Testis (tissue), 5 donors: ENCODE measurements at places on chromosomes 1 and 21. TPM values are rescaled to one million over a fixed set of nuclear protein-coding genes. Genes with fewer than 3 reads are reported as not detected.

The NID1 gene
- 18.8 TPM for total RNA-seq

The DNMT3L gene
- total RNA-seq, result 0.71 TPM

The SLC35D1 gene
- 17.2 TPM for total RNA-seq

GRCh38 chr1:206895325-206895724, 1.9 kb upstream of the IL24 start:
- DNase-seq, result no peak
- H3K4me1 ChIP-seq, result no peaks in the 10 kb centered on the region
- no peak overlapping the region for H3K4me3 ChIP-seq
- H3K27ac ChIP-seq, result no peak overlapping the region
- H3K27me3 ChIP-seq, result no peaks in the 10 kb centered on the region

DNA sequence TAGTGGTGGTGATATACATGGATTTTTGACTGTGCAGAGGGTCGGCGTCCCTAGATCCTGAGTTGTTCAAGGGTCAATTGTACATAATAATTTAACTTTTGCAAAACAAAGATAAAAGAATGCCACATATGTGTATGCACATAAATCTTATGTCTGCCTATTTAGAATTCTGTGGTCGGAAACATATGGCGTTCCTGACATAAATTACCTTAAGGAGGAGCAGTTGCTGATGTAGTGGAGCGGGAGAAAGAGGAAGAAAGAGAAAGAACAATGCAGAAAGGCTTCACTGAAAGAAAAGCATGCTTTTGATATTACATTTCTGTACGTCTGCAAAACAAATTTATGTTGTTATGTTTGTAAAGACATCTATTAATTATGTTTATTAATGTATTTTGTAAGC, 40.0 kb downstream of the S1PR1 start:
- DNase-seq, result no peak
- H3K27ac ChIP-seq, result no peak overlapping the region
- H3K27me3 ChIP-seq, result no peaks in the 10 kb centered on the region

GRCh38 chr1:228882771-228883450, 147.6 kb downstream of the RHOU start:
- no peak overlapping the region for H3K27ac ChIP-seq
- H3K4me3 ChIP-seq, result no peak overlapping the region
- no peaks in the 10 kb centered on the region for H3K36me3 ChIP-seq
- no peaks in the 10 kb centered on the region for H3K4me1 ChIP-seq

DNA sequence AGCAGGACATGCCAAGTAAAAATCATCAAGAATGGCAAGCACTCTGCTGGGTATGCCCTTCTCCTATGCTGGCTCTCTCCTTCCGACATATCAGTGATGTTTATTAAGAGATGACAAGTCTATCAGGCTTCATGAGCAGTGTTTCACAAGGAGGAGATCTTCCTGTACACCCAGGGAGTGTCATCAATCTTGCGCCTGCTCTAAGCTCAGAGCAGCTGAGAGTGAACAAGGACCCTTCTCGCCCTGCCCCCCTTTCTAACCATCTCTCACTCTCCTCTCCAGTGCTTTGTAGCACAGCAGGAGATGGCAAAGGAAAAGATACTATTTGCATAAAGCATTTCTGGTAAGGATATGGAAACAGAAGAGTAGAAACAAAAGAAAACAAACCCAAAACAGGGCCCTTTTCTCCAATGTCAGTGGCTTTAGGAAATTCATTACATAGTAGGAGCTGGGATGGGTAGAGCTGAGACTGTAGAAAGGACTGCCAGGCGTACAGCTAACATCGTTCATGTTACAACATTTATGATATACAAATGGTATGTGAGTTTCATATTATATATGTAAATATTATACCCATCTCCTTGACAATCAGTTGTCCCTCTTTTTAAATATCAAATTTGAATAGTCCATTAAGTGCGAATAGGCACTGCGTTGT, 201.7 kb downstream of the NUF2 start:
- H3K4me1 ChIP-seq, result no peaks in the 10 kb centered on the region
- H3K4me3 ChIP-seq, result no peak overlapping the region
- no peaks in the 10 kb centered on the region for H3K36me3 ChIP-seq

DNA sequence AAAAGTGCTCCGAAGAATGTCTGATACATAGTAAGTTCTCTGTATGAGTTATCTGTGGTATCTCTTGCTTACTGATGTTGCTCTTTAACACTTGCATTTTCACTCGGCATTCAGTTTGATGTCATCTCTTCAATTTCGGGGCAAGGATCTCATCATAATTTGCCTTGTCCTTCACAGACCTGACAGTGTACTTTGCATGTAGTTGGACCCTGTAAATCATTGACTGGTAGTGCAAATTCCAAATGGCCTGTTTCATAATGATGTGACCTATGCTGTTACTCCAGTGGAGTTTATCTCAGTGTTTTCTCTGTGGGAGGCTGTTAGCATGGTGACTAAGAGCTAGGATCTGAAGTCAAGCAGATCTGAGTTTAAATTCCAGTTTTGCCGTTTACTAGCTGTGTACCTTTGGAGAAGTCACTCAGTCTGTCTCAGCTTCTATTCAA, 34.2 kb upstream of the ABCD3 start:
- no peaks in the 10 kb centered on the region for H3K27me3 ChIP-seq
- DNase-seq, result no peak
- no peak overlapping the region for H3K27ac ChIP-seq
- H3K36me3 ChIP-seq, result no peaks in the 10 kb centered on the region

DNA sequence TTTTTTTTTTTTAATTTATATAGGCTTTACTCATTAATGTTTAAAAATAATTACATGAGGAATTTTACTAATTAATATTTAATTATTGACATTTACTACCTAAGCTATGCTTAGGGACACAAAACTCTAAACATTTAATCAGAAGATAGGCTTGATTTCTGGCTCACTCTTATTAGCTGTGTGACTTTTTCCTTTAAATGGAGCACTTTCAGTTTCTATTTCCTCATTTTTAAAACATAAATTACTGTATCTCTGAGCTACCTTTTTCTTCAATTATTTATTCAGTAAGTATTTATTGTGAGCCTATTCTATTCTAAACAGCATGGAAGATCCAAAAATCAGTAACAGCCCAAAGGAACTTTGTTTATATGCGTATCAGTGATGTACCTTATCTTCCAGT, 40.5 kb downstream of the MAP3K7CL start:
- H3K4me1 ChIP-seq, result no peaks in the 10 kb centered on the region
- H3K4me3 ChIP-seq, result no peak overlapping the region
- H3K27ac ChIP-seq, result no peak overlapping the region
- no peak for DNase-seq
- no peaks in the 10 kb centered on the region for H3K27me3 ChIP-seq
- no peaks in the 10 kb centered on the region for H3K36me3 ChIP-seq

DNA sequence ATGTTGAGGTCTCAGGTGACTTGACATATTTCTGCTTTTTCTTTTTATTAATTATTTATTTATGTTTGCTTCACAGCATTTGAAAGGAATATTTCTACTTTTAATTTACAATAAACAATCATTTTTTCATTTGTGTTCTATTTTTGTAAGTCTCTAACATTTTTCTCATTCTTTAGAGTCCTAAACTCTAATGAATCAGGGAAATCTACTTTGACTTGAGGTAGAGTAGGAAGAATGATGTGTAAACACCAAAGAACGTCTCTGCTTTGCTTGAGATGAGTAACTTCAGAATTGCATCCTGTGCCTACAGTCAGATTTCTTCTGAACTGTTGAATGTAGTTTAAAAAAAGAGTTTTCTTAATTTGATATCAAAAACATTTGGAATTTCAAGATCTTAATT, 65.2 kb downstream of the CNST start:
- DNase-seq, result no peak
- H3K4me3 ChIP-seq, result no peak overlapping the region
- H3K27me3 ChIP-seq, result no peaks in the 10 kb centered on the region

- H3K27me3 ChIP-seq, result no peaks in the 10 kb centered on the region
- H3K4me1 ChIP-seq, result peaks cover 23% of the 10 kb centered on the region
- no peak for DNase-seq
- H3K36me3 ChIP-seq, result no peaks in the 10 kb centered on the region
Measured at GRCh38 chr1:244651956-244652622, 837 bp upstream of the DESI2 start.

DNA sequence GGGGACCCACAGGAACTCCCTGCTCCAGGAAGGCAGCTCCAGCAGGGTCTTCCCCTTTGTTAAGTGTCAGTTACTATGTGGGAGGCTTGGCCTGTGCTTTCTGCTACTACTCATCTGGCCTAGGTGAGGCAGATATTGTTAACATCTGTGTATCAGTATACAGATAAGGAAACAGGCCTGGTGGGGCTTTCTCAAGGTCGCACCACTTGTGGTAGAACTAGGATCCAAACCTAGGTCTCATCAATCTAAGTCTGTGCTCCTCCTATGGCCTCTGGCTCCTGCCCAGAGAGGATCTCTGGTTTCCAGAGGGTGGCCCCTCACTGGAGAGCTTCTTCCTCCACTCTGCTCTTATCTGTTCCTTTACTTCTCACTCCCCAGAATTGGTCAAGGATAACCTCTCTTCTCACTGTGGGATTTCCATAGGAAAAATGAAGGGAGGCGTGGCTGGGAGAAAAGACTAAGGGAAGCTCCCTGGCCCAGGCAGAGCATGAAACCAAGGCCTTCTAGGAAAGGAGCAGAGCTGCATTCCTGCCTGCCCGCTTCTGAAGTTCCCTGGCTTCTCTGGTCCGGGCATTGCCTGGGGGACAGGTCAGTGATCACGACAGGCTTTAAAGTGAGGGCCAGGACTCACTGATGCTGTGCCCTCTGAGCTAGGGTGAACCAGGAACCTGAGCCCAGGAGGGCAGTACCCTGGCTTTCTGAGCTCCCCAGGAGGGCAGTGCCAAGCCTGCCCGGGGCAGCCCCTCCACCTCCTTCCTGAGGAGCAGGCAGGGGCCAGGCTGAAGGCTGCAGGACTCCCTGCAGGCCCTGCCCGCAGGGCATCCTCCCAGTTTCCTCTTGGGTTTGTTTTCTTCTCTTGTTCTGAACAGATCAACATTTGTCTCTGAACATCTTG, 5.8 kb downstream of the KCNC4 start:
- no peak overlapping the region for H3K4me3 ChIP-seq
- no peak overlapping the region for H3K27ac ChIP-seq
- H3K4me1 ChIP-seq, result peaks cover 26% of the 10 kb centered on the region
- DNase-seq, result no peak

- no peaks in the 10 kb centered on the region for H3K27me3 ChIP-seq
- H3K27ac ChIP-seq, result no peak overlapping the region
- no peaks in the 10 kb centered on the region for H3K4me1 ChIP-seq
- DNase-seq, result no peak
Measured at GRCh38 chr1:36008546-36009197, 75.2 kb upstream of the TEKT2 start.

DNA sequence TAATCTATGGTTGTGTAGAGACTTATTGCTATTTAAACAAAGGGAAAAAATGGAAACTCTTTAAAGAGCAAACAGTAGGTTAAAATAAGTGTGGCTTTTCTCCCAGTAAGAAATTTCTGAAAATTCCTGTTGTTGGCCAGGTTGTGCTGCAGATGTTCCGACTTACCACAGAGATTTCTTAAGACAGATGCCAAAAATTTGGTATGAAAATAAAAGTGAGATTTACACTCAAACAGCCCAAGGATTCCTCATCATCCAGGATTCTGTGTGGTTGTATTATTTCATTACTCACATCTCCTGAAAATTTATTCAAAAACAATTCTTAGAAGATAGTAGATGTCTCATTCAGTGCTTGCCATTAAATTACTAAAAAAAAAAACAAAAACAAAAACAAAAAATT, 296.7 kb upstream of the PTBP2 start:
- no peaks in the 10 kb centered on the region for H3K36me3 ChIP-seq
- DNase-seq, result no peak
- H3K27ac ChIP-seq, result no peak overlapping the region
- no peak overlapping the region for H3K4me3 ChIP-seq
- no peaks in the 10 kb centered on the region for H3K4me1 ChIP-seq
- no peaks in the 10 kb centered on the region for H3K27me3 ChIP-seq

DNA sequence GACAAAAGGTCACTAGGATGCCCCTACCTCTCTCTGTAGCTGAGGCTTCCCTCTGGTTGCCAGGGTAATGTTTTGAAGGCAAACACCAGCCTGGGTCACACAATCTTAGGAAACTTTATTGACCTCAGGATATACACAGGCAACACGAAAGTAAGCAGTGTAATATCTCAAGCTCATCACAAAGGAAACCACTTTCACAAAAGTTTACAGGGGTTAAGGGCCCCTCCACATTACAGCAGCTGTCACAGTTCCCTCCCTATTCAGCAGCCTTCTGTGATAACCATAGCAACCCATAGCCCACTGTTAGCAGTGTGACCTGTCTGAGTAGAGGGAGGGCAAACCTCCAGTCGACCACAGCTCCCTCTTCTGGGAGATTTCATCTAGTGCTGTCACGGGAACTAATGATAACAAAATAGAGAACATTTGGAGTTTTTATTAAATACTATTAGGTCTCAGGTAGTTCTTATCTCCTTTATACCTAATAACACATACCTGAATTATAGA, 149.8 kb downstream of the PTPRC start:
- DNase-seq, result no peak
- H3K4me1 ChIP-seq, result no peaks in the 10 kb centered on the region
- no peaks in the 10 kb centered on the region for H3K36me3 ChIP-seq
- no peak overlapping the region for H3K4me3 ChIP-seq
- no peaks in the 10 kb centered on the region for H3K27me3 ChIP-seq

DNA sequence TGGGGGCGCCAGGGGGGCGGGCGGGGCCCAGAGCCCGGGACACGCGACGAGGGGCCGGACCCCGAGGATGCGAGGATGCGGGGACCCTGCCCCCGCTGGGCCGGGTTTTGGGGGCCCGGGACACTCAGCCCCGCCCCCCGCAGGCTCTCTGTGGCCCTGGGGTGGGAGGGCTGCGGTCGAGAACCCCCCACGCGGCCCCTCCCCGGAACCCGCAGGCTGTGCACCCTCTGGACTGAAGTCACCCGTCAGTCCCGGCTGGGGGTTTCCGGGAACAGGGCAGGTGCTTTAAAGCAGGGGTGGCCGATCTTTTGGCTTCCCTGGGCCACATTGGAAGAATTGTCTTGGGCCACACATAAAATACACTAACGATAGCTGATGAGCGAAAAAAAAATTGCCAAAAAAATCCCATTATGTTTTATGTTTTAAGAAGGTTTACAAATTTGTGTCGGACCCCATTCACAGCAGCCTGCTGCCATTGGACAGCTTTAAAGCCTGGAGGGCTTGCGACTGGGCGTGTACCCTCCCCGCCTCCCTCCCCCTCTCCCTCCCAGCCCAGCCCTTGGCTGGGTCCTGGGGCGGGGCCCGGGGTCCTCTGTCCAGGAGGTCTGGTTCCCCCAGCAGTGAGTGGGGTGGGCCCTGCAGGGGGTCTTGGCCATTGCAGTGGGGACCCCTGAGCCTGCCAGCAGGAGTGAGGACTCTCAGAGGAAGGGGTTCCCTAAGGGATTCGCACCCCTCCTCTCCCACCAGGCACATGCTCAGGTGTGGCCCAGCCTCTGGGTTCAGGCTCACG, 21.6 kb upstream of the C1orf159 start:
- no peaks in the 10 kb centered on the region for H3K36me3 ChIP-seq
- no peak for DNase-seq
